ENCODE measurements at places on chromosomes 4 and X.

DNA sequence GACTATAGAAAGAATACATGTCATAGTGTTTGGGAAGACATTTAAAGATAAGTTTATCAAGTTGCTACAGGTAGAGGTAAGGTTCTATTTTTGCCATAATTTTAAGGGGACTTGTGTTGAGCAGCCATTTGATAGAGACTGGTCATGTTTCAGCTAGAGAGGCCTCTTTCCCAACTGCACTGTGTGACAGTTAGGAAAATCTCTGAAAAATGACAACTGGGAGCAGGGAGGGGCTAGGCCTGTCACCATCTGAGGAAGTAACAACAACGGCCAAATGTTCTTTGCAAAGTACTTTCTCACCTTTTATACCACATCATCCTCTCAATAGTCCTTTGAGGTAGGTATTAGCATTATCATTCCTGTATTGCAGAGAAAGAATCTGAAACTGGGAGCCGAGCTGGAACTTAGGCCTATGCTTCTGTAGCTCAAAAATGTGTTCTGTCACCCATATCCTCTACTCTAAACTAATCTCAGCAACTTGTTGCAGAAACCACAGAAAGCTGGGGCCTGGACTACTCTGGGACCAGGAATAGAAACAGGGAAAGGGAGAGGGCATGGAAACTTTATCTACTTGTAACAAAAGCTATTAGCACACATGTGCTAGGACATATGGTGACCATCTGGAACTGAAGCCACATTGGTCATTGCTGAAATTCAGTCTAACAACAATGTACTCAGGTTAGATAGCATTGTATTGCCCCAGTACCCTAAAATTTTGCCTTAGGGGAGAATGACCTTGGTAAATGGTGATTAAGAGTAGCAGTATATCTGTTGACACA, 198.9 kb downstream of the MID1IP1 start:
- no peak for DNase-seq

DNA sequence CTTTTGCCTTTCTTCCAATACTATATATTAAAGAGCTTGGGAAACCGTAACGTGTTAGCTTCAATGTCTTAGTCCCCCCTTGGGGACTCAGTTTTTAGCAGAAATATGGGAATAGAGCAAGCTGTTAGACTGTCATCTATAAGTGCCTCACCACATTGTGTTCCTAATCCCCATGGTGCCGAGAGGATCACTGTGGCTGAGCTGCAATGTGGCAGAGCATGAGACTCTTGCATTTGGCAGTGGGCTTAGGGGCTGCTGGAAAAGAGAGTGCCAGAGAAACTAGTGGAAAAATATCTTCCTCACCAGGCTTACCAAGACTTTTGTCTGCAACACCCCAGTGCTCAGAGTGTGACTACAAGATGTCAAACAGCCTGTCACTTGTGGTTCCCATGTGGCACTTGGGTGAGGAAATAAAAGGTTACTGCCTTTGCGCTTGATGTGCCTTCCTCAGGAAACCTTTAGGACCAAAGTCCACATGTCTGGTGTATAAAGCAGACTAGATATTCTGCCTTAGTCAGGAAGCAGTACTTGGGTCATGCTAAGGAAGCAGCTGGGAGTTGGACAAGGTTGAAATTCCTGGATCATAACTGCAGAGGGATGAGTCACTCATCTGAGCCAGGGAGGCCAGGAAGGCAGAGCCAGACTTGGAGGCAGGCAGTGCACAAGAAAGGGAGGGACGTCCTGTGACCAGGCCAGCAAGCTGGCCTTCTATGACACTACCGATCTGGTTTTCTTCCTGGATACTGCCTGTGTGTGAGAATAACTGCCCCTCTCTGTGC, 9.7 kb upstream of the MAGEA4 start:
- peak; percentile 90 for DNase-seq

DNA sequence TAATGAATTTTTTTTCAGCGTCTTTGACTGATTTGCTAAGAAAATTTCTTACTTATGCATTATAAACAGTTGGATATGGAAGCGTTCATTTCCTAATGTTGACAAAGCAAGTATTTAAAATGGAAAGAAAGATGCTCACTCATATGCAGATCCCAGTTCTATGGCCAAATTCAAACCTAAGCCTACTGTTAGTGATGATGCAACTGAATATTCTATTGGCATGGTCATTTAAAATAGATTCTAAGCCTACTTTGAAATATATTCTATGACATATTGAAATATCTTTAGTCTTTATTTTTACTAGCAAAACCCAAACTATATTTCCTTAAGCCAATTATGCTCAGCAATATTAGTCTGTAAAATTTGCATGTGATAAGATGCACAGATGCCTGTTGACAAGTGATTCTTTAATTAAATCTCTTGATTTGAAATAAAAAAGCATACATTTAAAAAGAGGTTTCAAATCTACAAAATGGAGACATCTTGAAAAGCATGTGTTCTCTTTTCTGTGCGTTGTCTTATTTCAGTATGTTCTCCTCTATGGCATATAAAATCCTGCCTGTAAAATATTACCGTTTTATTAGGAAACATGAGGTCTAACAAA, 96.6 kb upstream of the NAP1L5 start:
- no peak for DNase-seq

- DNase-seq, result no peak
Measured at GRCh38 chr4:11328401-11328800, 100.3 kb downstream of the HS3ST1 start.

- peak; percentile 89 for DNase-seq
Measured at GRCh38 chr4:120517966-120518365, 404.6 kb downstream of the PRDM5 start.

GRCh38 chr4:75717408-75717807, 7.0 kb upstream of the USO1 start:
- DNase-seq, result no peak

DNA sequence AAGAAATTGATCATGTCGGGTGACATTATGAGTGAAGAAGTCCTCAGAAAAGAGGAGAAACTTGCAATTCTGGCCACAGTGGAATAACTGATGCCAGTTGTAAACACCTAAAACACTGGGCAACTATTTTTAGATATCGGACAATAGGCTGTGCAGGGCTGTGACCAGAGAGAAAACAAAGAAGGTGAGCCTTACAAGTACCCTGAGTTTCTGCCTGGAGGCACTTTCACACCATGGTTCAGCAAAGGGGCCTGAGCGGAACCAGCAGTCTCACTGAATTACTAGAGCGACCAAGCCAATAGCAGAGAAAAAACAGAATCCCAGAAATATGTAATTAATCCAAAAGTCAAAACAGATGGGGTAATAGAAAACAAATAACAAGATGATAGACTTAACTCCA, 11.2 kb downstream of the IRAK1 start:
- no peak for DNase-seq

GRCh38 chr4:144948009-144948408, 150.0 kb downstream of the ANAPC10 start:
- no peak for DNase-seq

DNA sequence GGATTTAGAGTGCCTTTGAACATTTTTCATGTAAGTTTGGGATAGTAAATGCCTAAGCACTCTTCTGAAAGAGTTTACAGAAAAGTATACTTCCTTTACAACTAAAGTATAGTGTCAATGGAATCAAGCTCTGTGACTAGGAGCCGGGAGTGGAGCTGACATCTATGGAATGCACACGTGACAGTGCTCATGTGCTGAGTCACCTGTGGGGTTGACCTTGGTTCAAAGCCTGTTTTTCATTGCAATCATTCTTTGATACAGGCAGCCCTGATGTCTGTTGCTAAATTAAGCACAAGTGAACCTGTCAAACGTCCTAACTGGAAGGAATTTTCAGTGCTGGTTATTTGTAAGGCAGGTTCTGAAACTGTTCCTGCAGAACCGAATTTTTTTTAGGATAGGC, 82.5 kb downstream of the GPAT3 start:
- DNase-seq, result peak; percentile 88

DNA sequence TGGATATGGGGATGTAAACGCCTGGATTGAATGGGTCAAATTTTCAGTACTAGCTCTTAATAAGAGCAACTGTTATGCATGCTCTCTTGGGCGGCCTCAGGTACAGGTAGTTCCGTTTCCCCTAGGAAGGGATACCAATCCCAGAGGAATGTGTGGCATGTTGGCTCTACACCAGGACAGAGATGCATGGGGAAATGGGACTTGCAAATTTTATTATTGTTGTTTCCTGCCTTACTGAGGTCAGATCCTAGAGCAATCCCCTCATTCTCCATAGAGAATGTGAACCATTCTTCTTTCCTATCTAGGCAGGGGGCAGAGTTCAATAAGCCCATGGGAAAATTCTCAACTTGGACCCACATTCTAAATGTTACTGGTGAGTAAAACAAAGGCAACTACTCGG, 361.8 kb upstream of the FGF16 start:
- DNase-seq, result no peak

DNA sequence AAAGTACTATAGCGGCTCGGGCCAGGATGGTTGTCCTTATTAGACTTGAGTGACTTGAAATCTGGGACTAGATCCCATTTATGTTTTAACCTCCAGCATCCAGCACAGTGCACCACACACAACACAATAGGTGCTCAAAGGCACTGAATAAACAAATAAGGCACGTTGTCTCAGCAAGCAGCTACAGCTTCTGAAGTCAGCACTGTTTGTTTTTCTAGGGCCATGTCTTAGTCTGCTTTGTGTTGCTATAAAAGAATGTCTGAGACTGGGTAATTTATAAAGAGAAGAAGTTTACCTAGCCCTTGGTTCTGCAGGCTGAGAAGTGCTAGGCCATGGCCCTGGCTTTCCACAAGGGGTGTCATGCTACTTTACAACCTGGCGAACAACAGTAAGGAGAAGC, 102.1 kb upstream of the LNX1 start:
- no peak for DNase-seq

GRCh38 chr4:159071178-159071968, 31.5 kb upstream of the RAPGEF2 start:
- DNase-seq, result peak; percentile 65

GRCh38 chr4:7781366-7781765, 158.3 kb downstream of the AFAP1 start:
- peak; percentile 76 for DNase-seq

- peak; percentile 34 for DNase-seq
Measured at GRCh38 chr4:6916587-6917460, 7.2 kb downstream of the TBC1D14 start.

DNA sequence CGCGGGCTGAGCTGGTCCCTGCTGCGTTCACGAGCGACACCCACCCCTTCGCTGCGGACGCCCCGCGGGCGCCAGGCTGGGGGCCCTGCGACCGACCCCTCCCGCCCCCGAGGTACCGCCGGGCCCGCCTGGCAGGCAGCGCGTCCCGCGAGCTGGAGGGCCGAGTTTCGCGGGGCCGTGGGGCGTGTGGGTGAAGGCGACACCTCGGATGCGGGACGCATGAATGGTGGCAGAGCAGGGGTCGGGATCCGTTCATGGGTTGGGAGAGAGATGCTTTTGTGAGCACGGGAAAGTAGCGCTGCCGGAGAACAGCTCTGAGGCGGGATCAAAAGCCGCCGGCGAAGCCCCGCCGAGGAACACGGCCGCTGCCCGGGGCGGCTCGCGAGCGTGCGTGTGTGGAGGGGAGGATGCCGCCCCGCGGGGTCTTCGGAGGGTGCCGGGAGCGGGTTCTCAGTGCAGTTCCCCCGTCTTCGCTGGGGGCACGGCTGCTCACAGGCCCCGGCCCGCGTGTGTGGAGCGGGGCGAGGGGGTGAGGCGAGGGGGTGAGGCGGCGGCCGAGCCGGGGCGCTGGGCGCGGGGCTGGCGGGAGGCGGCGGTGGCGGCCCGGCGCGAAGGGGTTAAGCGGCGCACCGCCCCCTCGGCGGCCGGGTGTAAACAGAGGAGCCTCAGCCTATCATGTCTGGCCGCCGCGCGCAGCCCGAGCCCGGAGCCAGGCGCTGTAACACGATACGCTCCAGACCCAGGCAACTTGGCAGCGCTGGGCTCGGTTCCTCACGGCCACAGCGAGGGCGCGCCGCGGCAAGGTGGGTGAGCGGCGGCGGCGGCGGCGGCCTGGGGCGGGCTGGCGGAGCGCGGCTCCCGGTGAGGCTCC, 205.3 kb downstream of the TENM3 start:
- DNase-seq, result peak; percentile 81

- DNase-seq, result no peak
Measured at GRCh38 chr4:165678236-165678935, 194.7 kb upstream of the TLL1 start.

GRCh38 chr4:48360285-48361011, 19.1 kb downstream of the SLAIN2 start:
- DNase-seq, result peak; percentile 91

GRCh38 chr4:76951672-76952010, 2.1 kb downstream of the SEPTIN11 start:
- peak; percentile 21 for DNase-seq

GRCh38 chrX:129743821-129744220, 5.0 kb downstream of the XPNPEP2 start:
- DNase-seq, result no peak

DNA sequence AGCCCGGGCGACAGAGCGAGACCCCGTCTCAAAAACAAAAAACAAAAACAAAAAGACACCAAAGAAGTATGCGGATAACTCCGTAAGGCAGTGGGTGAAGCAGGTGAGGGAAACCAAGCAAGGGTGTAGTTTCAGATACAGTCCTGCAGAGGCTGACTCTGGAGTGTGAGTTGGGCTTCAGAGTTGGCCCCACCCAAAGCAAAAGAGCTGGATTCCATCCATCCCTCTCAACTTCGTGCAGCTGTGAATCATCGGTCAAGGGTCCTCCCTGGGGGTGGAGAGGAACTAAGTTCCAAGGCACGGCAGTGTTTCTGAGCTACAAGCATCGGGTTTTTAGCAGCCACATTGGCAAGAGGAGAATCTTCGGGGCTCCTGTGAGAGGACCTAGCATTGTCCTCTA, 43.9 kb upstream of the FAM9A start:
- peak; percentile 80 for DNase-seq

DNA sequence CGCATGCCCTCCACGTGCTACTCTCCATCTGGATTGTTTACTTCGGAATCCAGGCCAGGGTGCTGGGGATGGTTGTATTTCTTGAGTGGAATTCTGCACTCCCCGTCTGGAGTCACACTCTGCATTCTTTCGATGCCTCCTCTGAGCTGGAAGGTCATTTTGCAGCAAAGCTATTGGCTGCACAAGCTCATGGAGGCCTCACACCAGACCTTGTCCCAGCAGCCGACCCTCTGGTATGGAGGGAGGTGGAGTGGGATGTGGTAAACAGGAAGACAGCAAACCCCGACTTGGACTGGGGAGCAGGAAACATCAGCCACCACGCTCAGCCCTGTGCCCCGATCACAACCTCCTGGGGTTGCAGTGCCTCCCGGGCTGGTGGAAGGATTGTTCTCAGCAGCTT, 225.3 kb upstream of the LNX1 start:
- DNase-seq, result no peak

DNA sequence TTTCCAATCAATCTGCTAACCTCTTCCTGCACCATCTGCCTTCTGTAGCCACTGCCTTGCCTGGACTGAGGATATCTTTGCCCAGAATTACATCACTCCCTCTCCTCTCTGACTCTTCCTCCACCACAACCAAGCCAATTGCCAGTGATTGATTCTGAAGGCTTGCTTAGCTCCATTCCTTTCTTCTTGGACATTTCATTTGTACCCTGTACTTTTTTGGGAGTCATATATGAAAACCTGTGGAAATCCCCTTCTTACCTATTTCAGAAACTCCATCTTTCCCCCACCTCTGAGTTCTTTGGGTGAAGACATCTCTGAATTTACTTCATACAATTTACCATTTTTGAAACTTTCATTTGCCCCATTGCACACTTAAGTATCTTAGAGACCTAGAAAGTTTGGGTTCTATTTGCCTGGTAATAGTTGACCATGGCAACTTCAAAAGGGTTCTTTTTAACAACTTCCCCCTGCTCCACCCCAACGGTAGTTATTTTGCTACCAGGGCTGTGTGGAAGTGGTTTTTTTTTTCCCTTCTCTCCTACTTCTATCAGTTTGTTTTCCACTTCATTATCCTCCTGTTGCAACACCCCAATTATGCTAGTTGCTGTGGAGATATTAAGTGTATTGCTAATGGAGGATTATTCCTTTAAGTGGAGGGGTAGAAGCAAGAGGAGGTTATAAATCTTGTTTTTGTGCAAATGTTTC, 14.3 kb downstream of the SGMS2 start:
- DNase-seq, result no peak

All from ELR (cell line).